ENCODE measurements at places on chromosomes 11 and 22.
A peak's percentile ranks its signal among the peaks of the same experiment; 100 is the strongest.

DNA sequence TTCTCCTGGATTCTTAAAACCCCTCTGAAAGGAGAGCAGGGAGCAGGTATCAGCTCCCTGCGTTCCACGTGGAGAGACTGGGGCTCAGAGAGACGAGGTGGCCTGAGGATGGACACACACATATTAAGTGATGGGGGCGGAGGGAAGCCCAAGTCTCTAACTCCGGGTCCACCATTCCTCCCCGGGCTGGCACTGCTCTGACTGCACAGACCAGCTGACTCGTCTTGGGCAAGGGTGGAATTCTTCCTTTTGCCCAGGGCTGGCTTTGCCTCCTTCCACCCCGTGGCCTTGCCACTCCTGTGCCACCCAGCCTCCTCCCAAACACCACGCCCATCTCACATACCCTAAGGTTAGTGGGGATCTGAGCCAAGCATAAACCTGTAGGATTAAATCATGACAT is 65.0 kb downstream of the BUD13 start:
- no peak for DNase-seq

DNA sequence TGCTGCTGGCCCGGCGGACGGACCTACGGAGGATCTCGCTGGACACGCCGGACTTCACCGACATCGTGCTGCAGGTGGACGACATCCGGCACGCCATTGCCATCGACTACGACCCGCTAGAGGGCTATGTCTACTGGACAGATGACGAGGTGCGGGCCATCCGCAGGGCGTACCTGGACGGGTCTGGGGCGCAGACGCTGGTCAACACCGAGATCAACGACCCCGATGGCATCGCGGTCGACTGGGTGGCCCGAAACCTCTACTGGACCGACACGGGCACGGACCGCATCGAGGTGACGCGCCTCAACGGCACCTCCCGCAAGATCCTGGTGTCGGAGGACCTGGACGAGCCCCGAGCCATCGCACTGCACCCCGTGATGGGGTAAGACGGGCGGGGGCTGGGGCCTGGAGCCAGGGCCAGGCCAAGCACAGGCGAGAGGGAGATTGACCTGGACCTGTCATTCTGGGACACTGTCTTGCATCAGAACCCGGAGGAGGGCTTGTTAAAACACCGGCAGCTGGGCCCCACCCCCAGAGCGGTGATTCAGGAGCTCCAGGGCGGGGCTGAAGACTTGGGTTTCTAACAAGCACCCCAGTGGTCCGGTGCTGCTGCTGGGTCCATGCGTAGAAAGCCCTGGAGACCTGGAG is 74.1 kb downstream of the LRP5 start:
- DNase-seq = no peak

DNA sequence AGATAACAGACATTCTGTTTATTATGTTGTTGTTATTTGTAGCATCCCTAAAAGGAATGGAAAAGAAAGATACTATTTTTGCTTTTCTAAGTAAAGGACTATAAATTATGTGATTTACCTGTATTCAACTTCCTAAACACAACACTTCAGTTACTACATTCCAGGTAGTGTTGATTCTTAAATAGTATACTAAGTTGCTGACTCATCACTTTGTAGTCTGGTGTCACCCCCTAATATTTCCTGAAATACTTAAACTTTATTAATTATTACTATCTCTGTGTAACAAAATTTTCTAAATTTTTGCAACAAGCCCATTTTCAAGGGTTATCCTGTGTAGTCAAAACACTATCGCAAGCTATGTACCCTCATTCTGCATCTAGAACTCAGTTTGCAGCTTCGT is 7.0 kb downstream of the SYTL2 start:
- no peak for DNase-seq

DNA sequence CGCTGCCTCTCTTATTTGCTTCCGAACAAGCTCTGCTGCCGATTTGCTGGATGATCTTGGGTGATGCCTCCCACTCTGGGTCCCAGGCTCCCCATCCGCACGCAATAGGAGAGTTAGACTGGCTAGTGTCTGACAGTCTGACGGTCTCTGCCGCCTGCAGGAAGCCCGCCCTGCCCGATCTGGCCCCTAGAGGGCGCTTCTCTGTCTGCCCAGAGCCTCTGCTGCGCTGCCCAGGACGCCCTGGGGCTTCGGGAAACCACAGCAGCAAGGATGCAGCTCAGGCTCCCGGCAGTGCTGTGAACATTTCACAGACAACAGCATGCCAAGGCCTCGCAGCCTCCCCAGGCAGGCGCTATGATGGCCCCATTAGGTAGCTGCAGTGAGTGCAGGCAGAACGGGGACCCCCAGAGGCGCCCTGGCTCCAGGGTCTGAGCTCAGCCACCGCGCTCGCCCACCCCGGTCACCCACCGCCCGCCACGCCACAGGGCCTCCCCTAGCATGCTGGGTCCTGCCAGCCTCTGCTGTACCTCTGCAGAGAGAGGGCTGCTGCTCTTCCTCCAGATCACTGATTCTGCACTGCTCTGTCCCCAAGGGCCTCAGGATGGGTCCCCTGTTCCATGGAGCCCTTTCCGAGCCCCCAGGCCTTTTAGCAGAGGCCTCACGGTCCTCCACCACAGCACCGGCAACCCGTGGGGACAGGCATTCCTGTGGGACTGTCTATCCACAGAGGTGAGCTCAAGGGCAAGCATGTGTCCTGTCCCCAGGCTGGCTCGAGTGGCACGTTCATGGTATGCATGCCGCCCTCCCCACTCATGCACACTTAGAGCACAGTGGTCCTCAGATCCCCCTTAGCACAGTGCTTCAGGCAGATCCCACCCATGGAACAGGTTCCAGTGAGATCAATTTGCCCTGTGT is 4.3 kb upstream of the BAIAP2L2 start:
- peak; percentile 67 for DNase-seq

Measured in bone marrow (tissue), 2 donors.